Testis (tissue), 5 donors: ENCODE measurements at places on chromosomes 2 and 18. TPM values are rescaled to one million over a fixed set of nuclear protein-coding genes. Genes with fewer than 3 reads are reported as not detected.

GRCh38 chr2:235278771-235279355, 215.0 kb upstream of the AGAP1 start:
- no peak for DNase-seq

DNA sequence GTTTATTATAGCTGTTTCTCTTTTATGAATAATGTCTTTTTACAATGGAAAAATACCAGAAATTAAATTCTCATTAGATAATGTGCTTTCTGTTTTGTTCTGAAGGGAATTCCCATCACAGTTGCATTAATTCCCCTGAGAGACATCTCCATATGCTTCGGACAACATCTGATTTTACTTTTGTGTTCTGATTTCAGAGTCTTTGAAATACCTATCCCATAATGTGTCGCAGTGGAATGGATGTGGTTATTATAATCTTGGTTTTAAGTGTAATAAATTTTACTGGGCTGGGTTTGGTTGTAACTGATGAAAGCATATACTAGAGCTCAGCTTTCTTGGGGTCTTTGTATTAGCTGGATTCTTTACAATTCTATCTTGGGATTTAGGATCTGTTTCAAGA, 12.5 kb downstream of the SPTBN1 start:
- DNase-seq: no peak

GRCh38 chr2:236022128-236022527, 146.1 kb downstream of the GBX2 start:
- DNase-seq: no peak

DNA sequence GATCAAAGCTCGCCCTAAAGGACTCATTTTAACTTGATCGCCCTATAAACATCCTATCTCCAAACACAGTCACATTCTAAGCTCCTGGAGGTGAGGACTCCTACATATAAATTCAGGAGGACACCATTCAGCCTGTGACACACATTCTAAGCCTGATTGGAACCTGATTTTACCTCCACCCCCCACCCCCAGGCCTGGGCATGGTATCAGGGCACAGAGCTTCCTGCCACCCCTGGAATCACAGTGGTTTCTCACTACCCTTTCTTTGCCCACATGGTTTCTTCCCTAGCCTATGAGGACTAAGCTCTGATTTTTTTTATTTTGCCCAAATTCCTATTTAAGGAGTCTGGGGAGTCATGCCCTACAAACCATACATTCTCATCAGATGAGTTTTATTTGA, 428.1 kb upstream of the ID2 start:
- no peak for DNase-seq

DNA sequence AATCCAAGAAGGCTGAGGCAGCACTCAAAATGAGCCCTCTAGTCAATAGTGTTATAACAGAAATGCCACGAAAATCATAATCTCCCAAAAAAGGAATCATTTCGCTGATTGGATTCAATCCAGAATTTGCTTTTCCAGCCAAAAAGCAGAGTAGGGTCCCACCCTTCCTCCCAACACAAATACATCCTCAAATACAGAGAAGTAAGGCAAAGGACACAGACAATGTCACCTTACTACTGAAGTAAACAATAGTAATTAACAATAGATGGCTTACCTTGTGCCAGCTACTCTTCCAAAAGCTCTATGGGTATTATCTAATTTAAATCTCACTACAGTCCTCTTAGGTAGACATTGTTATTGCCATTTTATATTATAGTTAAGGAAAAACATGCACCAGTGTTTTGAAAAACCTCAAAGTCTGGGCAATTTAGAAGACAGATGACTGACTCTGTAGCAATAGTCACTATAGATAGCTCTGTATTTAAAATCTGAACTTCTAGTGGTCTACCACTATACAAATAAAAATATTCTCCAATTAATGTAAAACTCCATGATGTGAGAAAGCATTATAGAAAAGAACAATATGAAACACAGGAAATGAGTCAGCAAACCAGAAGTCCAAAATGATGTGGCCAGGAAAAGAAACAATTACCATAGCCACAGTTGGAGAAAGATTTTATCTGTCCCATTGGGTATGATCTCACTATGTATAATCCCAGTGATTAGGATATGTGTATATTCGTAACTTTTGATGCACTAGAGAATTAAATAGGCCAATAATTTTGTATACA, 305.0 kb upstream of the ERBB4 start:
- DNase-seq: no peak

DNA sequence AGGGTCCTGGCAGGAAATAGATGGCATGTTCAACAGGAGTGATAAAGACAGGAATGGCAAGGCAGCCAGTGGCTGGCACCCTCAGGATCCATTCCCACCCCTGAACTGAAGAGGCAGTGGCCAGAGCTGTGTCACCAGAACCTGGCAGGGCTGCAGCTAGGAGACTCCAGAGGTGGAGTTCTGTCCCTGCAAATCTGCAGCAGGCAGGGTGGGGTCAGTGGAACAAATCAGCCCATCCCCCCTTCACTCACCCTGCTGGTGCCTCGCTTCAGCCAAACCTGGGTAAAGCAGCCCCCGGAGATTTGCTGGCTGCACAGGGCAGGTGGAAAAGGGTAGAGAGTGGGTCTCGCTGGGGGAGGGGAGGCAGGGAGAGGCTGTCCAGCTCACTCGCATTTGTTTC, 12.7 kb downstream of the INPP5D start:
- DNase-seq: no peak

DNA sequence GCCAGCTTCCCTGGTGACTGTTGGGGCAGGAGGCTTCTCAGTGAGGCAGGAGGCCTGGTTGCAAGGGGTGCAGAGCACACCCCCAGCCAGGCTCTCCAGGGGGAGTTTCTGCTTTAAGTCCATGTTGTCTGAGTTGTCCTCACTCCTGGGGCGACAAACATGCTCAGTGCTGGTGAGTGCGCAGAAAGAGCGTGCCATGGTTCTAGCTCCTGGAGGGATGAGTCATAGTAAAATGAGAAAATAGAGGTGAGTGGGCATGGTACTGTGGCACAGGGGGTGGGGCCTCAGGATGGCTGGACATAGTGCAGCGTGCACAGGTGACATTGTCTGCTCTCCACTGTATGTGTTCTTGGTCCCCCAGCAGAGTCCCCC, 457.2 kb upstream of the HS6ST1 start:
- peak; percentile 2 for DNase-seq

DNA sequence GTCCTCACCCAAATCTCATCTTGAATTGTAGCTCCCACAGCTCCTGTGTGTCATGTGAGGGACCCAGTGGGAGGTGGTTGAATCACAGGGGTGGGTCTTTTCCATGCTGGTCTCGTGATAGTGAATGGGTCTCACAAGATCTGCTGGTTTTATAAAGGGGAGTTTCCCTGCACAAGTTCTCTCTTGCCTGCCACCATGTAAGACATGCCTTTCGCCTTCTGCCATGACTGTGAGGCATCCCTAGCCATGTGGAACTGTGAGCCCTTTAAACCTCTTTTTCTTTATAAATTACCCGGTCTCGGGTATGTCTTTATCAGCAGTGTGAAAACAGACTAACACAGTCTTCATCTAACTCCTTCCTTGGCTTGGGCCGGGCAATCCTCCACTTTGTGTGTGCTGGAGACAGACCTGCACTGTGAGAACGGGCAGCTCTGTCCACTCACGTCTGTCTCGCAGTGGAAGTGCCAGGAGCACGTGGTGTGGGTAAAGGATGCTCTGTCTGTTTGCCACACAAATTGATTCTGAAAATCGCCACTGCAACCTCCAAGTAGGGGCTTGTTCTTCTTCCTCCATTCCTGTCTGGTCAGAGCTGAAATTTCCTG, 47.6 kb upstream of the OTOS start:
- DNase-seq: no peak

DNA sequence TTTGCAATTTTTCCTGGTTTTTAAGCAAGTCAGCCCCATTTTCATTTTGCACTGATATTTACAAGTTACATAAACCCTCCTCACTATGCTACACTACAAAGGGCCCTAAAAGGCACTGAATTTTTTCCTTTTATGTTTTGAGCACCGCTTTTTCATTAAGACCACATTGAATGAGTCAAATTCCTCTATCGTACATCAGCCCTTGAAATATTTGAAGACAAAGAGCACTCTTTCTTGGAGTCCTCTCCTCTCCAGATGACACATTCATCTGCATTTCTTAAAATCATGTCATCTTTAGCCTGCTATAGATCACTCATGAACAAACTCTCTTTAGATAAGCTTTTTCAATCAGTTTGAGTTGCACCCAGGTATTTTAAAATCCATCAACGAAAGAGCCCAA, 306.6 kb upstream of the SOX11 start:
- DNase-seq: no peak

Gene HOXD10
- total RNA-seq: 3.3 TPM

Gene SYT4
- total RNA-seq: 0.63 TPM

Gene GLI2
- 21.4 TPM for total RNA-seq

Gene SERPINB13
- total RNA-seq: not detected

Gene RESP18
- total RNA-seq: 0.71 TPM

Gene G6PC2
- 2.5 TPM for total RNA-seq
